ENCODE measurements at places on chromosomes 3 and 15.

GRCh38 chr3:174287705-174288104 lies 571.4 kb upstream of the NAALADL2 start:
- no peak for DNase-seq

- no peak for DNase-seq
Measured at GRCh38 chr3:187261541-187261969, 30.0 kb downstream of the MASP1 start.

DNA sequence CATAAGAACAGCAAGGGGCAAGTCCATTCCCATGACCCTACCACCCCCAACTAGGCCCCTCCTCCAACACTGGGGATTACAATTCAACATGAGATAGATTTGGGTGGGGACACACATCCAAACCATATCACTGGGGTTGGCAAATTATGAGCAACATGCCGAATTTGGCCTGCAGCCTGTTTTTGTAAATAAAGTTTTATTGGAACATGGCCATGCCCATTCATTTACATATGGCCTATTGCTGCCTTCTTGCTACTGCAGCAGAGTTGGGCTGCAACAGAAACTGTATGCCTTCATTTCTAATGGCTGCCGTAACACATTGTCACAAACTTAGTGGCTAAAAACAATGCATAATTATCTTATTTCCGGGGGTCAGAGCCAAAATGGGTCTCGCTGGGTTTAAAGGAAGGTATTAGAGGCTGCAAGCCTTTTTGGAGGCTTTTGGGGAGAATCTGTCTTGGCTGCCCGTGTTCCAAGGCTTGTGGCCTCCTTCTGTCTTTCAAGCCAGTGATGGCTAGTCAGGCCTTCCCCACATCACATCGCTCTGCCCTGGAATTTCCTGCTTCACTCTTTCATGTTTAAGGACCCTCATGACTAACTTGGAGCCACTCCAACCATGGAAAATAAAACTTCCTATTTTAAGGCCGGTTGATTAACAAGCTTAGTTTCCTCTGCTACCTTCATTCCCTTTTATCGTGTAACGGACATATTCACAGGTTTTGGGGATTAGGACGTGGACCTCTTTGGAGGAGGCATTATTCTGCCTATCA lies 428.5 kb upstream of the PROK2 start:
- no peak for DNase-seq

DNA sequence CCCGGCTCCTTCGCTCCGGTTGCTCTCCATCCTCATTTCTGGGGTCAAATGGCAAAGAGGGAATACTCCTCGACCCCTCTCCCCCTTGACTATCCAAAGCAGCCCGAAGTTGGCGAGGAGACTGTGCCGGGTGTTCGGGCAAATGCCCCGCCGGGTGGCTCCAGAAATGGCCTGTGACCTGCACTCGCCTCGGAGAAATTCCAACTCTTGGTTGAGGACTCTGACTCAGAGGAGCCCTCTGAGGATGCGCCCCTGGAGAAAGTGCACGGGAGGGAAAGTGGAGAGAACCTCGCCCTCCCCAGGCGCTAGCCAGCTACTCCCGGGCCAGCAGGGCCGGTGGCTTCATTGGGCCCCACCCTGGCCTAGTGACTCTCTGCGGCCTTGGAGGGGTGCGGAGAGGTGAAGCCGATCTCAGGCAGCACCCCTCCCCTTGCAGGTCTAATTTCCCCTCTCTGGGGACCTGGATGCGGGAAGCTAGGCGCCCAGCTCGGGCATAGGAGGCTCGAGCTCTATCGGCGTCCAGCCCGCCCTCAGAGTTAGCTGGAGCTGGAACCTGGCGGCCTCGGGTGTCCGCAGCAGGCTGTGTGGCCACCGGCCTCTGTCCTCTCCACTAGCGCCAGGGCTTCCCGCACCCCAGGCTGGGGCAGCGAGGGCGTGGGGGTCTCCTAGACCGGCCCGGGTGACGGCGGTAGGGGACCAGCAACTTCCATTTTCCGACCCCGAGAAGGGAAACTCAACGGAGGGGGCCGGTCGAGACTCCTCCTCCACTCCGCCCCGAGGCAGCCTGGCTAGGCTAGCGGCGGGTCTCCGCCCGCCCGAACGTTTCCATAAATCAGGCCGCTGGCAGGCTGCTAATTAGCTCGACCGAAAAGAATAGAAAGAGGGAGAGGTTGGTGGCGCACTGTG lies 29.4 kb downstream of the NR2F2 start:
- DNase-seq, result no peak

All from caudate nucleus (tissue), 63 donors.